ENCODE measurements at places on chromosomes 16 and 17.

DNA sequence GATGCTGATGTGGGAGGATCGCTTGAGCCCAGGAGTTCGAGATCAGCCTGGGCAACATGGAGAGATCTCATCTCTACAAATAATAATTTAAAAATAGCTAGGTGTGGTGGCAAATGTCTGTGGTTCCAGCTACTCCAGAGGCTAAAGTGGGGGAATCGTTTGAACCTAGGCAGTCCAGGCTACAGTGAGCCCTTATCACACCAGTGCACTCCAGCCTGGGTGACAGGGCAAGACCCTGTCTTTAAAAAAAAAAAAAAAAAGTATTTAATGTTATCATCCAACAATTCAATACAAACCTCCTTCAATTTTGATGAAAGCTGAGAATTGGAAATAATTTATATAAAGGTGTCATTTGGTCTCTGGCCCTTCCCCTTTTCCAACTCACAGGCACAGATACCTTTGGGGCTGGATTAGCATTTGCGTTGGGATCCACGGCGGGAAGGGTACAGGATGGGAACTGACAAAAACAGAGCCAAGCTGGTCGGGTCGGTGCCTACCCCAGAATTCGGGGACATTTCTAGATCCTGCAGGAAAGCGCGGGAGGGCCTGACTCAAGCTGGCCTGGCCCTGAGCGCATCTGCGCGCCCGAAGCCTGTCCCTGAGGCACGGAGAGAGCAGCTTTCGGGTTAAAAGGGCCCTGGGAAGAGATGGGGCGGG, 860 bp upstream of the DCAF7 start:
- no peak for DNase-seq

- DNase-seq: no peak
These were observed 18.0 kb upstream of the ZNF629 start for GRCh38 chr16:30805056-30805369.

GRCh38 chr17:50681263-50682200, 26.2 kb downstream of the ANKRD40 start:
- no peak for DNase-seq

- no peak for DNase-seq
These were observed 19.2 kb downstream of the CD300LB start for GRCh38 chr17:74512036-74512435.

DNA sequence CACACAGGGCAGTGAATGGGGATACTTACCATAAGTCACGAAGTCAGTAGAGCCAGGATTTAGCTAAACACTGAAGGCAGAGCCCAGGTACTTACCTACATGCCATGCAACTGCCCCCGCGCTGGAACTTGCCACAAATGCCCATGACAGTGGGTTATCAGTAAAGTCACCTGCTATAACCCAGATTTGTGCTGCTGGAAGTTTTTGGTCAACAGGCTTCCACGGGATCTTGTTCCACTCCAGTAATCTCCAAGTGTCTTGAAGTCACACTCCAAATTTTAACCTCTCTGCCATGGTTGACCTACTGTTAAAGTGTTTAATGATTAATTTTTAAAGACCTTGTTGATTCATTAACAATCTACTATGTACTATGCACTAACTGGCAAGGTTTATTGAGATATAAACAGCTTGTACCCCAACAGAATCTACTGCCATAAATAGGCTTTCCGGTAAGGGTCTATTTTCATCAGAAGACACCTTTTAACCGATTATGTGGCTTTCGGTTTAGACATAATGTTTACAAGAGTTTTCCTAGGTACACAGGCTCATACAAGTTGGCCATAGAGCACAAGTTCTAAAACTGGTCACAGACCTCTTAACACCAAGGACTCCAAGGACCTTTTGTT, 6.3 kb upstream of the SLC5A11 start:
- no peak for DNase-seq

- no peak for DNase-seq
These were observed 40.1 kb upstream of the GSG1L start for GRCh38 chr16:28103516-28104170.

GRCh38 chr16:963913-964312, 6.9 kb downstream of the LMF1 start:
- no peak for DNase-seq

GRCh38 chr17:51957786-51958185, 200.7 kb downstream of the CA10 start:
- DNase-seq: no peak

DNA sequence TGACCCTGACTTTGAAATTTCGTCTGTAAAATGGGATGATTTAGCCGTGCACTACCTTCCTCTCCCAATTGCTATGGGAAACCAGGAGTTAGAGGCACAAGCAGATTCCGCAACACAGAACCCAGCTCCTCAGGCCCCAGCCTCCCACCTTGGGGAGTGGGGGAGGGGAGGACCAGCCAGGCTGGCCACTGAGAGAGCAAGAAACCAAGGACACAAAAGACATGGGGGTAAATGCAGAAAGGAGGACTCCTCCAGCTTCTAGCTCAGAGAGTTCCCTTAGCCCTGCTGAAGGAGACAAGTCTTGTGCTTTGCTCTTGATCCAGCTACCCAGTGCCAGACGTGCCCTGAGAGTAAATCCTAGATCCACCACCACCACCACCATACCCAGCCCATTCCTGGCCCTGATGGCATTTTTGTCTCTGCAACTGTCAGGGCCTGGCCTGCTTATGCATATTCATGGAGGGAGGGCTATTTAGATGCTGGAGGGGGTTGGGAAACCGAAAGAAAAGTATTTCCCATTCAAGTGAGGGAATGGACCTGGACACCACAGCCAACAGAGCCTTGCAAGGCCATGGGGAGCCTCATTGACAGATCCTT, 25.9 kb downstream of the PITPNM3 start:
- DNase-seq: no peak

DNA sequence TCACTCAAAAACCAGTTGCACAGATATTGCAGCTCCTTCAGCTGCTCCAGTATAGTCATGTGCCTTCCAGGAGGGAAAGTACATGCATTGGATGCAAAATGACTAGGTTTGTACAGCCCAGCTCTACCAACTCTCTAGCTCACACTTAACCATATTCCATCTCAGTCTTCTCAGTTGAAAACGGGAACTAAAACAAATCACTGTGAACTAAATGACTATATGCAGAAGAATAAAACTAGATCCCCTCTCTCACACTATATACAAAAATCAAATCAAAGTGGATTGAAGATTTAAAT, 24.9 kb downstream of the DCUN1D3 start:
- no peak for DNase-seq

GRCh38 chr17:46719891-46720290, 98.6 kb downstream of the WNT3 start:
- no peak for DNase-seq

DNA sequence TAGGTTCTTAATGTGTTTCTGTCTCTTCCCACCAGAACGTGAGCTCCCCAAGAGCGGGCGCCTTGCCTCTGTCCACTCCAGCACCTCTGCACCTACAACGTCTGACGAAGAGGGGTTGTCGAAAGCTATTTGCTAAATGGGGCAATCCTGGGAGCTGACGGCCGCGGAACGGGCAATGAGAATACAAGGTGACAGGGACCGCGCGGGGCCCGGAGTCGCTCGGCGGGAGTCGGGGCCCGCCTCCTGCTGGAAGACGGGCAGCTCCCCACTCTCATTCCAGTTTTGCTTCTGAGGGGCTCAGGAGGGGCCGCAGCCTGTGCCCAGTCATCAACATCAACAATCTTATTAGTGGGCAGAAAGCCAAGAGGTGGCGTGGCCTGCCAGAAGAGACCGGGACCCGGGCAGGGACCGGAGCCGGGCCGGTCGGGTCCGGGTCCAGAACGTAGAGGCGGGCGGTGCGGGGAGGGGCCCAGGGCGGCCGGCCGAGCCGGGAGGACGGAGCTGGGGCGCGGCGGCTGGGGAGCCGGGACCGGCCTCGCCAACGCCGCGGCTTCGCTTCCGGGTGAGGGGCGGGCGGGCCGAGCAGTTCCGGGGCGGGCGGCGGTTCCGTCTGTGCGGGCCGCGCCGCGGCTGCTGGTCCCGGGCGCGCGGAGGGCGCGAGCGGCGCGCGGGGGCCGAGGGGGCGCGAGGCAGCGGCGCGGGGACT, at the start of gene MOSMO:
MOSMO (plus strand) TSS at position 603 of the 706 bp plus-strand sequence. CDS start 191 bp downstream, outside the sequence.
- DNase-seq: peak; percentile 45

DNA sequence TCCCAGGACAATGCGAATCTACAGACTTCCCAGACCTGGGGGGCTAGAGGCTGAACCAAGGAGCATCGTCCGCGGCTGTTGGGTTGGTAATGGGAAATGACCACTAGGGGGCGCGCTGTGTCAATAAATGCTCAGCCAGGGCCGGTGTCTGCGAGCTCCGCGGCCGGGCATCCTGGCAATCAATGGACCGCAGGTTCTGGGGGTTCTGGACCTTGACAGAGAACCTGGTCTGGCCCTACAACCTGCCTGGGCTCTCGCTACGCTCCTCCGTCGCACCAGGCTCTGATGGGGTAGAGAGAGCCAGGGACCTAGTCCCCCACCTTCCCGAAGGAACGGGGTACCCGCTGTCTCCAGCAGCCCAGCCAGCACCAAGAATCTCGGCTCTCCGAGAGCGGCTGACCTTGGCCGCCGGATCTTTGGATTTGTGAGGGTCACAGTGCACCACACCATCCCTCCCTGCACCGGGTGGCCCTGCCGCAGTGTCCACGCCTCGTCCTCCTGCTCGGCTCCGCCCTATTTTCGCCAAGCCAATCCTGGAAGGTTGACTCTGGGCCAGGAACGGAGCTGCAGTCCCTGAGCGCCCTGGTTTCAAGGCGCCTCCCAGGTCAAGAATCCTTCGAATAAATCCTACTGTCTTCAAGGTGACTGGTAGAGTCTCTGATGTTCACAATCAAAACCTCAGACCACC, 20.4 kb upstream of the BEAN1 start:
- DNase-seq: peak; percentile 97

Measured in stimulated activated effector memory CD8-positive, alpha-beta T cell treated with anti-CD3 and anti-CD28 coated beads, Interleukin-12 subunit alpha, Interleukin-12 subunit beta, amount 100 ng/mL, for 72 hours (primary cell).